ENCODE measurements at places on chromosomes 1 and 21.

GRCh38 chr1:31648641-31649357 is 4.1 kb upstream of the PEF1 start:
- DNase-seq: no peak

DNA sequence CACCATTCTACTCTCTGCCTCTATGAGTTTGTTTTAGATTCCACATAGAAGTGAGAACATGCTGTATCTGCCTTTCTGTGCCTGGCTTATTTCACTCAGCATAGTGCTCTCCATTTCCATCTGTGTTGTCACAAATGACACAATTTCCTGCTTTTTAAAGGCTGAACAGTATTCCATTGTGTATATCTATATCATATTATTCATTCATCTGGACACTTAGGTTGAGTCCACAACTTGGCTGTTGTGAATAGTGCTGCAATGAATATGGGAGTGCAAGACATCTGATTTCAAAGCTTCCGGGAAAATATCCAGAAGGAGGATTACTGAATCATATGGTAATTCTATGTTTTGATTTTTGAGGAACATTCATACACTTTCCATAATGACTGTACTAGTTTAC is 20.1 kb upstream of the DONSON start:
- DNase-seq: no peak

DNA sequence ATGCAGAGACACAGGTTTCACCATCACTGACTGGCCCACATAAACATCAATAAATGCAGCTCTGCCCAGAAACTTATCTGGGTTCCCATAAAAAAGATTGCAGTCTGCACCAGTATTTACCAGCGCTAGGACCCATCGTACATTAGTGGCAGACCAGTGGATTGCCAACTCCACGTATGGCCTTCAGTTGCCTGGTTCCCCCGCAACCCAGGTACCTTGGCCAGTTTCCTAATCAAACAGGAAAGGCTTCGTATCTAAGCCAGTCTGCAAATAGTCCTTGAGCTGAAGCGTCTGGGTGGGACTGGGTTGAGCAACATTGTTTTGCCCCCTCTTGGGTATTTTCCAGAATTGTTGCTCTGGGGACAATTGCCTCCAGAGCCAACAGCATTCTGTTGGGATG is 1639.3 kb downstream of the MRPL39 start:
- no peak for DNase-seq

- no peak for DNase-seq
Observed at GRCh38 chr1:174988986-174989385, 10.8 kb upstream of the CACYBP start.

GRCh38 chr1:41110286-41110685 is 88.8 kb upstream of the SLFNL1 start:
- DNase-seq: no peak

DNA sequence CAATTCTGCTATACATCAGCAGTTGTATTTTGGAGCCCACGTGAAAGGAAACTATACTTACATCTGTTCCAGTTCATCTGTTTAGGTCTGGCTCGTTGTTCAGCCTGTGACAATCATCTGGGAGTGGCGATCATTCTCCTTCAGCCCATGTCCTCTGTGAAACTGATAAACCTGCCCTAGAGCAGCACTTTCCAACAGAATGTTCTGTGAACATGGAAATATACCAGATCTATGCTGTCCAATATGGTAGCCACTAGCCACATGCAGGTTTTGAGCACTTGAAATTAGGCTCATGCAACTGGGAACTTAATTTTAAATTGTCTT is 24.5 kb upstream of the COQ8A start:
- DNase-seq: no peak

DNA sequence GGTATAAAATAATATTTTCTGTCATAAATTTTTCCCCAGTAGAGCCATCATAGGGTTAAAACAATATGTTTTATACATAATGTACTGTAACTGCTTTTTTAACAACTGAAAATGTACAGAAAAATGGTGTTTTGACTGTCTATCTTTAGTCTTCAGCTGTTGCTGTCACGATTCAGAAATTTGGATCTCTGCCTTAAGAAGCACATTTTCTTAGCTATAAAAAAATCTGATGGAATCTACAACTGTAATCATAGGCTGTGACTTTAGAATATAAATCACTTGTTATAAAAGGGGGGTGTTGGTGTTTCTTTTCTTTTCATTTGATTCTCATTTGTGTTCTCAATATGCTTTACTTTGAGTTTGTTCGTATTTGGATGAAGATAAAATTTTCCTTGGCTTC is 187.5 kb downstream of the PDE4B start:
- no peak for DNase-seq

- no peak for DNase-seq
Observed at GRCh38 chr1:2968471-2968881, 52.8 kb upstream of the ACTRT2 start.

DNA sequence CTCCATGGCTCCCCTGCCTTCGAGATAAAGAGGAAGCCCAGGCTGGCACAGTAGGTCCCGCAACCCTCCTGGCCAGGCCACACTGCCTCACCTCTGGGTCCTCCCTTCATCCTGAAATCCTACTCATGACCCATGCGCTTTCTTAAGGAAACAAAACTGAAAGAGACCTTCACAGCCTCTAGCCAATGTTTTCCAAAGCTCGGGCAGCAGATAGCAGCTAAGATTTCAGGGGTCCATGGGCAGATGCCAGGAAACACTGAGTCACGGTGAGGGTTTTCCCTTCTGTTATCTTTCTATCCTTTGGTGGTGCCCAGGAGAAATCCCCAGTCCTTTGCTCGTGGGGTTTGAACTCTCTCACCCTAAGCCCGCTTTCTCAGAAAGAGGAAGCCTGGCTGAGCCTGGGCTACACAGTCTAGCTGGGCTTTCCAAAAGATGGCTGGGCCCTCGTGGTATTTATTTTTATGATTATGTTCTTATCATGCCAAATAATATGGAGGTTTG is 26.6 kb downstream of the TTC39A start:
- no peak for DNase-seq

- no peak for DNase-seq
Observed at GRCh38 chr21:46017148-46017547, 35.6 kb downstream of the COL6A1 start.

DNA sequence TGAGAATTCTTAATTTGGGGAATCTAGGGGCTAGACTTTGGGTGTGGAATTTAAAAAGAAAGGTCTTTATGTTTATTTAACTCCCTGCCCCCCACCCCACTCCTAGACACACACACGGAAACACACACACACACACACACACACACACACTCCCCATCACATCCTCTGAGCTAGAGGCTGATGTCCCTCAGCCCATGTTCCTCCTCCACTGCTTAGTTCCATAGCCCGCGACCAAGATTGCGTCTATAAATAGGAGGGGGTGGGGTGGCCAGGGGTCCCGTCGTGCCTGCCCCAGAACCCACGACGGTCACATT is 655 bp upstream of the KIRREL1 start:
- DNase-seq: peak; percentile 42

DNA sequence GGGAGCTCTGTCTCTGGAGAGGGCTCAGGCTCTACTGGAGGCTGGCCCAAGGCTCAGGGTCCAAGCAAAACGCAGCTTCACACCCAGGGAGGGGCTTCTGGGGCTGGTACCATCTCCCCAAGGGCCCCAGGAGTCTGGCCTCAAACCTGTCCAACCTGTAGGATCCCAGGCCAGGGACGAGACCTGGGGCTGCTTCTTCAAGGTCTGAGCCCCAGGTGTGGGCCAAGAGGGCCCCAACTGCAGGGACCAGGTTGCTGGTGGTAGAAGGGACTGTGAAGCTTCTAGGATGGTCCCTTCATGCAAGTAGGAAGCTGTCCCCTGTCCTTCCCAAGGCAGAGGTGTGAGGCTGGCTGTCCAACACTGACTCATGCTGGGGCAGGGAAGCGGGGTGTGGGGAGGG is 7.8 kb upstream of the MMEL1 start:
- no peak for DNase-seq

GRCh38 chr1:174135211-174135610 is 24.1 kb upstream of the RABGAP1L start:
- DNase-seq: no peak

DNA sequence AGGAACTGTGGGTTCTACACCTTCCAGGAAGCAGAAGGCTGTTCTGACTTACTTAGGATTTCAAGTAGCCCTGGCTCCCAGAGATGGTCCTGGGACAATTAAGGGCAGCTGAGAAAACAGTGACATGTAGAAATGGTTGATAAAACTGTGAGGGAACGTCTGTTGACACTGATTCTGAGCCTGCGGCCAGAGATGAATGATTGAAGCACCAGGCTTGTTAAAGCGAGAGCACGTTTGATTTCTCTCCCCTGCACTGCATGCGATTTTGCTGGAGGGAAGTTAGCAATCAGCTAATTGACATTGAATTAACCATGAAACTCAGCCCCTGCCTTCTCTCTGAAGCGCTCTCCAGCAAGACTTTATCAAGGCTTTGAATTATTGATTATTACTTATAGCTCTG is 29.9 kb upstream of the POU3F1 start:
- DNase-seq: no peak

GRCh38 chr21:34630536-34631143 is 15.7 kb upstream of the RCAN1 start:
- peak; percentile 69 for DNase-seq

DNA sequence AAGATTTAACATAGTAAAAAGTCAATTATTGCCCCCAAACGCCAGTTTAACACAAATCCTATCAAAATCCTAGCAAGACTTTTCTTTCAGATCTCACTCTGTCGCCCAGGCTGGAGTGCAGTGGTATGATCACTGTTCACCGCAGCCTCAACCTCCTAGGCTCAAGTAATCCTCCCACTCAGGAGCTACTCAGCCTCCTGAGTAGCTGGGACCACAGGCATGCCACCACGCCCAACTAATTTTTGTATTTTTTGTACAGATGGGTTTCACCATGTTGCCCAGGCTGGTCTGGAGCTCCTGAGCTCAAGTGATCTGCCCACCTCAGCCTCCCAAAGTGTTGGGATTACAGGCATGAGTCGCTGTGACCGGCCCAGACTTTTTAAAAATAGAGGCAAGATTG is 4.8 kb downstream of the SNIP1 start:
- no peak for DNase-seq

GRCh38 chr1:240610636-240611035 is 1.3 kb downstream of the GREM2 start:
- DNase-seq: no peak

DNA sequence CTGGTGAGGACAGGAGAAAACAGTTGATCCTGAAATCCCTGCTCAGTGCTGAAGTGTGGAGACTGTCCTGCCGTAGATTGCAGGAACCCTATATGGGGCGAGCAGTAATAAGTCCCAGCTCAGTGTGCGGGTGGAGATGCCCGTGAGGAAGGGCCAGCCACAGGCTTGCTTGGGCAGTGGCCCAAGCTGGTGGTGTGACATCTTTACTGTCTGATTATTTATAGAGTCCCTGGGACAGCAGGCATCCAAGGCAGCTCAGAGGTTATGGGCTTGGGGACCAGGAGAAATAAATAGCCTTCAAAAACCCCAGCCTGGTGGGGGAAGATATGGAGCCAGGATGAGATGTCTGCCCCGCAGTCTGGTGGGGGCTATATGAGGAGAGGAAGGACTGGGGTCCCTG is 170.7 kb upstream of the POU3F1 start:
- DNase-seq: no peak

DNA sequence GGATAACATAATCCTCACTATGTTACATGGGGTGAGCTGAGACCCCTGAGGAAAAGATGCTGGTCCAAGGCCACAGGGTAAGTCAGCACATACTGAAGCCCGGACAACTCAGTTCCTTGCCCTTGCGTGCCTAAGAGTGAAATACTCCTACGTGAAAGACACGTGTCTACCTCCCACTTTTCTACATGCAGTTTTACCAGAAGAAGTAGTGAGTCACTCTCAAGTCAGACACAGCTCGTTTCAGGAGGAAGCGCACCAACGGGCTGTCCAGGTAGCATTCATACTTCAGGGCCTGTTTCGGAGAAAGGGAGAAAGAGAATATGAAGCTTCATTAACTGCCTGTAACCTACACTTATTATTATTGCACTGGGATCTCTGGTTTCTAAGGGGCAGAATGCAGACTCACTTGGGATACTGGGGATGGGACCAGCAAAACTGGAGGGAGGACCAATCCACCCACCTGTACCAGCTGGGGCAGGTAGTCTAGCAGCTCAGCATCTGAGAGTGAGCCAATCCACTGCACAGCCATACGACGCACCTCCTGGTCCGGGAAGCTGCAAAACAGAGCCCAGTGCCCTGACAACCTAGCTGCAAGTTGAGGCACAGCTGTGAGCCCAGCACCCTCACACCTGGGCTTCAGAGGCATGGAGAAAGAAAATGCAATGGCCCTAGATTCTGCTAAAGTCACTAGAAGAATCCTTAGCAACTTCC is 32.4 kb upstream of the PPP1R15B start:
- DNase-seq: no peak

DNA sequence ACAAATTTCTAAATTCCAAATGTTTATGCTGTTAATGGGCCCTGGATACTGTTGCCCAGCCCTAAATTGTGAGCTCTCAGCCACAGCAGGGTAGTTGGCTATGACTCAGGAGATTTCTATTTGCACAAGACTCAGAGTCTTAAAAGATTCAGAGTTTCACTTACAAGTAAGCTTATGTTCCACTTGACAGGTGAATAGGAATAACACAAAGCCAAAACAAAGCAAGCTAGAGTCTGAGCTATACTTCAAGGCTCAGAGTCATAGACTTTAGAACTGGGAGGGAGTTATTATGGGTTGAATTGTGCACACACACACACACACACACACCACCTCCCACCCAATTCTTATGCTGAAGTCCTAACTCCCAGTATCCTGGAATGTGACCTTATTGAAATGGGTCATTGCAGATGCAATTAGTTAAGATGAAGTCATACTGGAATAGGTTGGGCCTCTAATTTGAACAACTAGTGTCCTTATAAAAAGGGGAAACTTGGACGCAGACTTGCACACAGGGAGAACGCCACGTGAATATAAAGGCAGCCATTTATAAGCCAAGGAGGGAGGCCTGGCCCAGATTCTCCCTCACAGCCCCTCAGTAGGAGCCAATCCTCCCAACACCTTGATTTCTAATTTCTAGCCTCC is 30.2 kb downstream of the PRDX6 start:
- no peak for DNase-seq

- peak; percentile 84 for DNase-seq
Observed at GRCh38 chr1:17125756-17126237, 6.5 kb upstream of the PADI2 start.

DNA sequence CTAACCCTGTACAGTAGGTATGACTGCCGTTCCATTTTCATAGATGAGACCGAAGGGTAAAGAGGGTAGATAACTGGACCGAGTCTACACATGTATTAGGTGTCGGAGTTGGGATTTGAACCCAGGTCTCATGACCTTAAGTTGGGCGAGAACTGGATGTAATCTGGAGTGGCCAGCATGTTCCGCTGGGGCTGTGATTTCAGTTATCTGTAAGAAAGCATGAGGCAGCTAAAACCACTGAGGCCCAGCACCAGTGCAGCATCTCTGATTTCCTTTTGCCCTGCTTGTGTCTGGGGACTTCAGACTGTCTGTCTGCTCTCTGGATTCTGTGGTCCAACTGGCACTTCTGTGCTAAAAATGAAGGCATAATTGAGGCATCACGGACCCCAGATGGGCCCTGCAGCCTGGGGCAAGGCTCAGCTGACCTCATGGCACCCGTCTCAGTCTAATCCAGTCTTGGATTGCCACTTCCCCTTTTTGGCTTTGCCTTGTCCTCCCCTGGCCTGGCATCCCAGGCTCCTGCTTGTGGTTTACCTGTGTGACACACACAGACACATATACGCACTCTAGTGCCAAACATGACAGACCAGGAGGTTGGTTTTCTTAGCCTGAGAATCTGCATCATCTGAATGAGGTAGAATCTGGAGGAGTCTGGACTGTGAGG is 180.2 kb downstream of the KIF26B start:
- DNase-seq: no peak

- no peak for DNase-seq
Observed at GRCh38 chr1:240031009-240031408, 60.7 kb upstream of the FMN2 start.

GRCh38 chr1:10928654-10929053 is 83.8 kb upstream of the TARDBP start:
- no peak for DNase-seq

Measured in muscle of arm (tissue), 14 donors.